Eye (tissue), 1 donor: ENCODE measurements at places on chromosomes 13 and 19.

DNA sequence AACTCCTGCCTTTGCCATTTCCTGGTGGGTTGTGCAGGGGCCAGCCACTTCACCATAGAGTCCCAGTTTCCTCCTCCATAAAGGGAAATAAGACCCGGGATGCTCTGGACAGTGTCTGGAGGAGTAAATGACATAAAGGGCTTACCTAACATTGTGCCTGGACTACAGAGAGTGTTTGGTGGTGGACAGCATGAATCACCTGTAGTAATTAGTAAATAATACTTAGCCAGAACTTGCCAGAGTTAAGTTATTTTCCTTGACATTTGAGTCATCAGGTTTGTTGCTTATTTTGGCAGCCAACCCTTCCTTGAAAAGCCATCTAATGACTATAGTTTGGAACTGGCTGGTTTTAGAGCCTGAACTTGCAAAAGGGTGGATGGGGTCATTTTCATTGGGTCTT, 159.2 kb downstream of the SLC7A1 start:
- no peak for DNase-seq

GRCh38 chr13:52195401-52195837, 36.0 kb upstream of the NEK3 start:
- peak; percentile 74 for DNase-seq

DNA sequence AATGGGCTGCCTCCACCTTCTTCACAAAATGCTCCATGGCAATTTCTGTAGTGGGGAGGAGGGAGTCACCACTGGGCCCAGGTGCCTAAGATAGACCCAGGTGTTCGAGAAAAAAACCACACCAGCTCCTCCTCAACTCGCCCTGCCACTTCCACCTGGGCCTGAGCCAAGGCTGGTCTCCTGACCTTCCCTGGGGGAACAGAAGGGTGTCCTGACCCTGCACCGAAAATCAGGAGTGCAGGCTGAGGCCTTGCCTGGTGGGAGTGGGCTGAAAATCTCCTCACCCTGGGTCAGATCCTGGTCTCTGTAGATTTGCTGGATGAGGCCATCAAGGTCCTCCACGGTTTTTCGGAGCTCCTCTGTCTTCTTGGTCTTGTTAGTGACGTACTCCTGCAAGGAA, 17.6 kb upstream of the AKAP8 start:
- no peak for DNase-seq

- DNase-seq: no peak
These were observed 226.5 kb downstream of the MYO16 start for GRCh38 chr13:108855737-108856387.

DNA sequence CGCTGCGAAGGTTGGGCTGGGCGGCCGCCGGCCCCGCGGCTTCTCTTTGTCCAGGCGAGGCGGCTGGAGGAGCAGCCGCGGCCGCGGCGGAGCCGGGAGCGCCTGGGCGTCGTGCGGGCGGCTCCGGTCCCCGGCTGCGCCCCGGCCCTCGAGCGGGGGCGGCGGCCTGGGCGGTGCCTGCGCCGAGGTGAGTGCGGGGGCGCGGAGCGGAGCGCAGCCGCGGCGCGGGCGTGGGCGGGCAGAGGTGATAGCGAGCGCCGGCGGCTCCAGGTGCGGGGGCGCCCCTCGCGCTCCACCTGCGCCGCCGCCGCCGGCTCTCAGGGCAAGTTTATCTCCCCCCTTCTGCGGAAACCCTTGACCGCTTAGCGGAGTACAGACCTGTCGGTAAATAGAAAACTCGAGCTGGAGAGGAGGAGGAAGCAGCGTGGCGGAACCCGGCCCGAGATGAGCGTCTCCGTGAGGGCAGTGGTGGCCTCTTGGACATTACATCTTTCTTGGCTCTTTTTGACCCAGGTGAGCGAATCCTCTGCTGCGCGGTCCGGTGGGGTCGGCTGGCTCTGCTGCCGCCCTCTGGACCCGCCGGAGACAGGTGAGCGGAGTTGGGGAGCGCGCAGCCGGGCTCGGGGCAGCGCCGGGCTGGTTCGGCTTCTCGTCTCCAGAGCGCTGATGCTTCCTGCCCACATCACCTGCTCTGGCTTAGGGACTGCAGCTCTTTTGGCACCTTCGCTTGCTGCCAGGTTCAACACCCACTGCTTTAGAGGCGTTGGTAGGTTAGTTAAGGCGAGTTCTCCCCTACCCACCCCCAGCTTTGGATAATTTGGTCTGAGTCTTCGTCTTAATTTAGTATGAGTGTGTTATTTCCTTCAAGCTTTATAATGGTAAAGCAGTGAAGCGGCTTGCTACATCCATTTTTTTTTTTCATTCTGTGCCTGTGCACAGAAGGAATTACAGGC, at the start of gene MTUS2:
Gene MTUS2 (plus strand): TSS at position 241 of the 953 bp plus-strand sequence.
- DNase-seq: peak; percentile 67

- no peak for DNase-seq
These were observed 14.6 kb downstream of the AKT2 start for GRCh38 chr19:40270362-40271089.

- DNase-seq: no peak
These were observed 723.2 kb downstream of the PCDH9 start for GRCh38 chr13:66506979-66507378.

- peak; percentile 86 for DNase-seq
These were observed 21.0 kb upstream of the GDF15 start for GRCh38 chr19:18364826-18365528.

GRCh38 chr13:67235265-67235664, 5.1 kb upstream of the PCDH9 start:
- no peak for DNase-seq

DNA sequence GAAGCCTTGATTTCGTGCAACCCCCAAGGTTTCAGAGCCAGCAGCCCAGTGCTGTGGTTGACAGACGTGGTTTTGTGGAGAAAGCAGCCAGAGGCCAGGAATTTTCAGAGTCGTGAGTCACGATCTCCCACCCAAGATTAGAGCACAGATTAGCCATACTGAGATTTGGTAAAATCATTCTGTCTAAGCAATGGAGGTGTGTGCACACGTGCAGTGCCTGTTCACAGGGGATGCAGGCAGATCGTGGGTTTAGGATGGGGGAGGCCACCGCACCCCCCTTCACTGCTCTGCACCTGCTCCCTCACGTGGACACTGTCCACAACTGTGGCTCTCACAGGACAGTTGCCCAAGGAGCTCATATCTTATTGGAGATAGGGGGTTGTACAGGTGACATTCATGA, 46.6 kb upstream of the GPR183 start:
- no peak for DNase-seq

GRCh38 chr13:84377106-84377505, 494.8 kb upstream of the SLITRK1 start:
- peak; percentile 7 for DNase-seq

- DNase-seq: no peak
These were observed 227 bp downstream of the OVOL3 start for GRCh38 chr19:36111200-36111539.
